Hematopoietic multipotent progenitor cell treated with erythropoietin and hydrocortisone succinate and interleukin-3 and kit ligand, for 17 days (in vitro differentiated cells): ENCODE measurements at places on chromosomes 11 and 22.

- no peak for DNase-seq
These were observed 180.2 kb downstream of the CHST1 start for GRCh38 chr11:45485070-45485707.

DNA sequence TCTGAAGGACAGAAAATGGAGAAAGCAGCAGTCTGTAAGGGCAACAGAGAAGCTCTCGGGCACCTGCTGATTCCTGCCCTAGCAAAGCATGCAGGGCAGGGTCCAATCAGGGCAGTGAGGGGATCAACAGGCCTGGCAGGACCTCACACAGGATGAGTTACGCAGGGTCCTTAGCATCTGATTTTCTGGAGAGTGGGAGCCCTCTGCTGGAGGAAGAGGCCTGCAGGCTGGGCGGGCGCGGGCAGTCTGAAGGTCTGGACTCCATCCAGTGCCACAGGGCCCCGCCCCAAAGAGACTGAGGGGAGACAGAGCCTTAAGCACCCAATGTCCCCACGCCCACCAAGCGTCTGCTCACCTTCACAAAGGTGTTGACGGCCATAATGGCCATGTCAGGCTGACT is 28.9 kb downstream of the AP1B1 start:
- DNase-seq: peak; percentile 45

DNA sequence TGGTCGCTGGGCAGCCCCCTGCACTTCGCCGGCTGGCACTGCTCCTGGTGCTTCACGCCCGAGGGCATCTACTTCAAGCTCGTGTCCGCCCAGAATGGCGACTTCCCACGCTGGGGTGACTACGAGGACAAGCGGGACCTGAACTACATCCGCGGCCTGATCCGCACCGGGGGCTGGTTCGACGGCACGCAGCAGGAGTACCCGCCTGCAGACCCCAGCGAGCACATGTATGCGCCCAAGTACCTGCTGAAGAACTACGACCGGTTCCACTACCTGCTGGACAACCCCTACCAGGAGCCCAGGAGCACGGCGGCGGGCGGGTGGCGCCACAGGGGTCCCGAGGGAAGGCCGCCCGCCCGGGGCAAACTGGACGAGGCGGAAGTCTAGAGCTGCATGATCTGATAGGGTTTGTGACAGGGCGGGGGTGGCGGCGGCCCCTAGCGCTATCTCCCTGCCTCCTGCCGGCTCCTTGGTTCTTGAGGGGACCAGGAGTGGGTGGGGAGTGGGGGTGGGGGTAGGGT is 13.5 kb upstream of the MIEF1 start:
- no peak for DNase-seq

GRCh38 chr11:113670149-113670830 is 35.8 kb downstream of the TMPRSS5 start:
- no peak for DNase-seq

GRCh38 chr11:128573638-128574037 is 13.7 kb downstream of the ETS1 start:
- no peak for DNase-seq

DNA sequence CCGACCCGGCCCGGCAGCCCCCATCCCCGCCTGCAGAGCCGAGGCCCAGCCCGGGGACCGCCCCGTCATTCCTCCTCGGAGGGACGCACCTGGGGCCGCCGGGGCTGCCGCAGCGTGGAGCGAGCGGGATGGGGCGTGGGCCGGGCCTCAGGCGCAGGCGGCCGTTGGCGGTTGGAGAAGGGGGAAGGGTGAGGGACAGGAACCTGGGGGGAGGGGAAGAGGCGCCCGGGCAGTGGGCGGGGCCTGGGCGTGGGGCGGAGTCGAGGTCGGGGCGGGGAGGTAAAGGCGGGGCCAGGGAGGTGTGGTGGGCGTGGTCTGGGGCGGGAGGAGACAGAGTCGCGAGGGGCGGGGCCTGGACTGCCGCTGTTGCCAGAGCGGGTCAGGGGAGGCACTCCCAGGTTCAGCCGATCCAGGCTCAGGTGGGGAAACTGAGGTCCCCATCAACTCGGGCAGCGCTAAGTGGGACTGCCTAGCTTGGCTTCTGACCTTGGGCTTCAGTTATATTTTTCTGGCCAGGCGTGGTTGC is at the start of gene TESMIN:
Gene TESMIN (minus strand): TSS at position 190 of the 526 bp plus-strand sequence. CDS start 860 bp downstream, outside the sequence.
- peak; percentile 85 for DNase-seq

DNA sequence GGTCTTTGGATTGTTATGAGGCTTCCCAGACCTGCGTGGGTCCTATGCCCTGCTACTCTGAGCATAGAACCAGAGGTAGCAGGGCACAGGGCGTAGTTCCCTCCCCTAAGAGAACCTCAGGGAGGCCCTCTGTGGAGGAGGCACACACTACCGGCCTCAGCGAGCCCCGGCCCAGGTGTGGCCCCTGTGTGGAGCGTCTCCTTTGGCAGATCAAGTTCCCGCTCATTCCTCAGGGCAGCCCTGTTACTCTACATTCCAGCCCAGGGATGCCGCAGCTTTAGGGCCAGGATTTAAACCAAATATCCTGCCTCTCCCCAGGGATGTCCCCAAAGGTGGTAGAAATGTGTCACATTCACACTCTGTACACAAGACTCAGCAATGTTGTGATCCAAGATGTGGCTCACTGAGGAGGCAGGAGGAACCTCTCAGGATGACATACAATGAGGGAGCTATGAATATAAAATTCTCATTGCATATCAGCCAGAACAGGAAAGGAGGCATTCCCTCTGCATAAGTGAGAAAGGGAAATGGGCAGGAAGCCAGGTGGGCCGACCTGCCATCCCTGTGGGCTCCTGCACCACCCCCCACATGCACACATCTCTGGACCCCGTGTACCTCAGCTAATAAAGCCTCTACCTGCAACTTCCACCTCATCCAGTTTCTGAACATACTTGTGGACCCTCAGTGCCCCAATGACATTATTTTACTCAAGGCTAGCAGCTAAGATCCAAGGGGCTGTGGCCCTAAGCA is 131.9 kb upstream of the TEAD1 start:
- DNase-seq: no peak

DNA sequence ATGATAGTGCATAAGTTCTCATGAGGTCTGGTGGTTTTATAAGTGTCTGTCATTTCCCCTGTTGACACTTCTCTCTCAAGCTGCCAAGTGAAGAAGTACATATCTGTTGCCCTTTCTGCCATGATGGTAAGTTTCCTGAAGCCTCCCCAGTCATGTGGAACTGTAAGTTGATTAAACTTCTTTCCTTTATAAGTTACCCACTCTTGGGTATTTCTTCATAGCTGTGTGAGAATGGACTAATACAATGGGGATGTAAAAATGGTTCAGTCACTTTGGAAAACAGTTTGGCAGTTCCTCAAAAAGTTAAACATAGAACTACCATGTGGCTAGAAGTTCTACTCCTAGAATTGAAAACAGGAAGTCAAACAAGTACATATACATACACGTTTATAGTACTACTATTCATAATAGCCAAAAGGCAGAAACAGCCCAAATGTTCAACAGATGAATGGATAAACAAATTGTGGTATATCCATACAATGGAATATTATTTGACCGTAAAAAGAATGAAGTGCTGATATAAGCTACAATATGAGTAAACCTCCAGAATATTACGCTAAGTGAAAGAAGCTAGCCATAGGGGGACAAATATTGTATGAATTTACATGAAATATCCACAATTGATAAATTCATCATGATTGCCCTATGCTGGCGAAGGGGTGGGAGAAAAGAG is 16.0 kb upstream of the DKK3 start:
- DNase-seq: no peak

- no peak for DNase-seq
These were observed 20.9 kb upstream of the DGCR8 start for GRCh38 chr22:20058989-20059770.

- DNase-seq: no peak
These were observed 63.3 kb downstream of the DGCR2 start for GRCh38 chr22:19058713-19059451.

GRCh38 chr11:73188301-73188700 is 29.8 kb upstream of the P2RY2 start:
- no peak for DNase-seq

DNA sequence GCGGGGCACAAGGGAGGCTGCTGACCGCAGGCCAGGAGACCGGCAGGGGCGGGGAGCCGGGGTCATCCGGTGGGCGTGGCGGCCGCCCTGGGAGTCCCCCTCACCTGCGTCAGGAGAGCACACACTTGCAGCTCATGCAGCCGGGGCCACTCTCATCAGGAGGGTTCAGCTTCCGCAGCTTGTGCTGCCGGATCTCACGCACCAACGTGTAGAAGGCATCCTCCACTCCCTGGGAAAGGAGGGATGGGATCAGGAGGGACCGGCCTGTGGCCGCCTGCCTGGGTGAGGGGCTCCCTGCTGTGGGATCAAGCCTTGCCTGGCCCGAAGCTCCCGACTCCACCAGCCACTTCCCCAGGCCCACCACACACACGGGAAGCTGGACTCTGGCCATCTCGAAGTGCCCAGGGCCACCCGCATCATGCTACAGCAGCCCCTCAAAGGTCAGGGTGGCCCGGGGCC is 2.8 kb downstream of the HRAS start:
- DNase-seq: no peak
